ENCODE measurements at places on chromosomes 2 and 18.

DNA sequence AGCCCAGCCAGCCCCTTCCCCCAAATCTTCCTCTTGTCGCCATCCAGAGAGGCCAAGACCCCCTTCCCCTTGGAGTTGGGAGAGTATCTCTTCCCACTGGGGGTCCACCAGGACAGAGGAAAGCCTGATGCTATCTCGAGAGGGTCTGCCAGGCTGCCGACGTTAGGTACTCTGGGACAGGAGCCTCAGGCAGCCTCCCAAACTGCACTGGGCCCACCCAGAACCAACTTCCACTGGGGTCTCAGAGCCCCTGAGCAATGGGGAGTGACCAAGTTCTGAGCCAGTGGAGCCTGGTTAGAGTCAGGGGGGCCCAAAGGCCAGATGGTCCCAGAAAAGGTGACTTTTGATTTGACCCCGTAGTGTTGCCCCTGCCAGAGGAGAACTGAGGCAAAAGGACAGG, 189.1 kb downstream of the INHBB start:
- DNase-seq, result no peak

- no peak for DNase-seq
Observed at GRCh38 chr18:57060814-57061213, 86.1 kb upstream of the BOD1L2 start.

DNA sequence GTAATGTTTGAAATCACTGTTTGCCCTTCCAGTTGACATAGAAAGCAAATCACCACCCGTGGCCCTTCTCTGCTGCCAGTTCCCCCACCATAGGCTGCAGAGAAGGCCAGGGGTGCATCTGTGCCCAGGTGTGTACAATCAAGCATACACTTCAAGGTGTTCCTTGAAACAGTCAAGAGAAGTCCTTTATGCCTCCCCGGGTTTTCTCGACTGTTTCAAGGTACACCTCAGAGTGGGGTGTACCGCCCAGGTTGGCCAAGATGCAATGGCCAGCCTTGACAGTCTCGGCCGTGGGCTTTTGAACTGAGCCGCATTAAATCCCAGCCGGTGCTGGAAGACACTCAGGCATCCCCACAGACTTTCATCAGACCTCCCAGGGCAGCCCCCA, 21.0 kb upstream of the ATP9B start:
- no peak for DNase-seq

- DNase-seq, result no peak
Observed at GRCh38 chr2:203823173-203823572, 44.4 kb upstream of the CTLA4 start.

DNA sequence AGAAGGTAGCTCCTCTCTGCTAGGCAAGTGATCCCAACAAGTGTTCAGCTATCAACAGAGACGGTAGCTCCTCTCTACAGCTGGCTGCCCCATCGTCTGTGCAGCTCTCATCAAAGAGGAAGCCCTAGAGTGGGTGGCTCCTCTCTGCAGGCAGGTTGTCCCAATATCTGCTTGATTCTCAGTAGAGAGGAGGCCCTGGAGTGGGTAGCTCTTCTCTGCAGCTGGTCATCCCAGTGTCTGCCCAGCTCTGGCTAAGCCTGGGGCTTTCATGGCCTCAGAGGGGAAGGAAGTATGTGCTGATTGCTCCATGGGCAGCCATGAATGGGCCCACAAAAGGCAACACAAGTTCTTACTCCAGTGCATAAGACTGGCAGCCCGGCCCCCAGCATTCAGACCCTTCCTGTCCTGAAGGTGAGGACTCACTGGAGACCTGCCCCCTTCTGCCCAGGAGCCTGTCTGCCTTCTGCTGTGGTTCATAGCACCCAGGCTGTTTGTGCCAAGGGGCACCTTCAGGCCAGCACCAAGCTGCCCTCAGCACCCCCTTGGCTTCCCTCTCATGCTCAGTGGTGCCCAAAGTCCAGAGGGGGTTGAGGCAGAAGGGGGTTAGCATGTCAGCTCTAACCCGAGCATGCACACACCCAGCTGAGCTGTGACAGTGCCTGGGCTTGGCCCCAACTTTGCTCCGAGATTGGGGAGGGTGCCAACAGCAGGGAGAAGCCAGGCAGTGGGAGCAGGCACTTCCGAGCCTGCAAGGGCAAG, 48.9 kb downstream of the CCDC68 start:
- no peak for DNase-seq

Measured in activated T-helper 1 cell treated with Interleukin-2 at 50 U/mL for 16 hours (primary cell).